Hematopoietic multipotent progenitor cell treated with erythropoietin and hydrocortisone succinate and interleukin-3 and kit ligand, for 15 days (in vitro differentiated cells): ENCODE measurements at places on chromosomes 11 and 22.

DNA sequence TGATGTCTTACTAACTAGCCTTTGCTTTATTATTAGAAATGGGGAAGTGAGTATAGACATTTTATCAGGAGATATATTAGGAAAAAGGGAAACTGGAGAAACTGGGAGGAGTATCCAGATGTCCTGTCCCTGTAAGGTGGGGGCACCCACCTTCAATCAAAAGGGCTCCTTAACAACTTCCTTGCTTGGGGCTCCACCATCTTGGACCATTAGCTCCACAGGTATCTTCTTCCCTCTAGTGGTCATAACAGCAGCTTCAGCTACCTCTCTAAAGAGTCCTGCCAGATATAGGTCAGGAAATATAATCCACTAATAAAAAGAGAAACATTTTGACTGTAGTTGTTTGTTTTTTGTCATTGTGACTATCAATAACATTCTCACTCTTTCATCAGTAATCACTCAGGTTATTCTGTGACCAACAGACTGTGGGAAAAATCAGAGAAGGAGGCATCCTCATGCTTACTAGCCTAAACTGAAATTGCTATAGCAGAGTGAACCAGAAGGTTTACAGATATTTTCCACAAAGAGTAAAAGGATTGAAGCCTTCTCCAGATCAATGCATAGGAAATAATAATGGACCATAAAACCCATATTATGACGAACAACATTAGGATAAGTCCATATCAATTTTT, 10.4 kb downstream of the OR51B4 start:
- peak; percentile 92 for DNase-seq

GRCh38 chr11:122207921-122208764, 92.1 kb upstream of the BLID start:
- DNase-seq, result no peak

GRCh38 chr11:15434529-15434928, 319.8 kb downstream of the INSC start:
- no peak for DNase-seq

- no peak for DNase-seq
Observed at GRCh38 chr11:106262852-106263251, 185.4 kb downstream of the AASDHPPT start.

DNA sequence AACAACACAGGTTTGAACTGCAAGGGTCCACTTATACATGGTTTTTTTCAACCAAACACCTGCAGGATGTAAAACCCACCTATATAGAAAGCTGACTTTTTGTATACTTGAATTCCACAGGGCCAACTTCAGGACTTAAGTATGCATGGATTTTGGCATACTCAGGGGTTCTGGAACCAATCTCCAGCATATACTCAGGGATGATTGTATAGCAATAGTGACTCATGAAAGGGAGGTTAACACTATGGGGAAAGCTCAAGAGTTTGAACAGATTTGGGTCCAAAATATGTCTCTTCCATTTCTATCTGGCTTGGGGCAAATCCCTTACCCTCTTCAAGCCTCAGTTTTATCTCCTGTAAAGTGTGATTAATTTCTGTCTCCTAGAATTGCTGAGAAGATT, 94.9 kb downstream of the MICAL2 start:
- no peak for DNase-seq

DNA sequence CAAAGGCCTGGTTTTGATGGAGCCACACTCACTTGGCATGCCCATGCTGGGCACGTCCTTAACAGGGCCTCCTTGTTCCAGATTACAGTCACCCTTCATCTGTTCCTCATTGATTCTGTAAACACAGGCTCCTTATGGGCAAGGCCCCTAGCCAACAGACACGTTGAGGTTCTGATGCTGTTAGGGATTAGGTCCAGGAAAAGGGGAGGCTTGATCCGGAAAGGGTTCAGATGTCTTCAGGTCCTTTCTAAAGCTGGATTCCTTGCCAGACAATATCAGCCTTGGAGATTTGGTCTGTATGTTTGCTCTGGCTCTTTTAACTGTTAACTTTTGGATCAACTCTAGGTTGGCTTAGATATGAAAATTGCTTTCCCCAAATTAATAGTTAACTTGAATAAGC, 46.9 kb upstream of the PRSS23 start:
- no peak for DNase-seq

- peak; percentile 40 for DNase-seq
Observed at GRCh38 chr22:24247564-24248344, 2.9 kb upstream of the GGT5 start.
